ENCODE measurements at places on chromosomes 3 and 15.

DNA sequence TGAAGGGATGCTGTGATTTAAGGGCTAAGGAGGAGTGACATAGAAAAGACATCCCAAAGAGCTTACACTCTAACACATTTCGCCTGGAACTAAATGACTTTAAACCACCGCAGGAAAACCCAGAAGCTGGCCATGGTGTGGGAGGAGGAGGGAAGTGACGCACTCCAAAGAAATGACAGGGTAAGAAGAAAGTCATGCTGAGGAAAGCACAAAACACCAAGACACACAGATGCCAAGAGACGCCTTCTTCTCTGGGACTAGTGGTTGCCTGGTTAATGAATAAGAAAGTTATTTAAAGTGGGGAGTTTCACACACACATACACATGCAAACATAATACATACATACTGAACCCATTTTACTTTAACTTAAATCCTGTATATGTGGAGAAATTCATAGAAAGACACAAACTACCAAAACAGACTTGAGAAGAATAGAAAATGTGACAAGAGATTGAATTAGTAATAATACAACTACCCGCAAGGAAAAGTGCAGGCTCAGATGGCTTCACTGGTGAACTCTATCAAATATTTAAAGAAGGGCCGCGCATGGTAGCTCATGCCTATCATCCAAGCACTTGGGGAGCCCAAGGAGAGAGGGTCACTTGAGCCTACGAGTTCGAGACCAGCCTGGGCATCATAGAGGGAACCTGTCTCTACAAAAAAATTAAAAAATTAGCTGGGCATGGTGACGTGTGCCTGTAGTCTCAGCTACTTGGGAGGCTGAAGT, 125.5 kb downstream of the NSMCE3 start:
- DNase-seq = no peak

DNA sequence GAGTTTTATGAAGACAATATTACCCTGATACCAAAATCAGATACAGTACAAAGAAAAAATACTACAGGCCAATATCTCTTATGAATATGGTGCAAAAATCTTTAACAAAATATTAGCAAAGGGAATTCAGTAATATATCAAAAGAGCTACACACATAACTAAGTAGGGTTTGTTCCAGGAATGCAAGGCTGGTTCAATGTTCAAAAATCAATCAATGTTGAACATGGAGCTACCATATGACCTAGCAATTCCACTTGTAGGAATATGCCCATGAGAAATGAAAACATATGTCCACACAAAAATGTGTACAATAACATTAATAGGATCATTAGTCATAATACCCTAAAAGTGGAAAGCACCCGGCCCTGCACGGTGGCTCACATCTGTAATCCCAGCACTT, 7.8 kb downstream of the OCA2 start:
- no peak for DNase-seq

- DNase-seq = no peak
These were observed 44.2 kb upstream of the ACP3 start for GRCh38 chr3:132273036-132273435.

- no peak for DNase-seq
These were observed 466.4 kb downstream of the DIPK2A start for GRCh38 chr3:144437989-144438388.

DNA sequence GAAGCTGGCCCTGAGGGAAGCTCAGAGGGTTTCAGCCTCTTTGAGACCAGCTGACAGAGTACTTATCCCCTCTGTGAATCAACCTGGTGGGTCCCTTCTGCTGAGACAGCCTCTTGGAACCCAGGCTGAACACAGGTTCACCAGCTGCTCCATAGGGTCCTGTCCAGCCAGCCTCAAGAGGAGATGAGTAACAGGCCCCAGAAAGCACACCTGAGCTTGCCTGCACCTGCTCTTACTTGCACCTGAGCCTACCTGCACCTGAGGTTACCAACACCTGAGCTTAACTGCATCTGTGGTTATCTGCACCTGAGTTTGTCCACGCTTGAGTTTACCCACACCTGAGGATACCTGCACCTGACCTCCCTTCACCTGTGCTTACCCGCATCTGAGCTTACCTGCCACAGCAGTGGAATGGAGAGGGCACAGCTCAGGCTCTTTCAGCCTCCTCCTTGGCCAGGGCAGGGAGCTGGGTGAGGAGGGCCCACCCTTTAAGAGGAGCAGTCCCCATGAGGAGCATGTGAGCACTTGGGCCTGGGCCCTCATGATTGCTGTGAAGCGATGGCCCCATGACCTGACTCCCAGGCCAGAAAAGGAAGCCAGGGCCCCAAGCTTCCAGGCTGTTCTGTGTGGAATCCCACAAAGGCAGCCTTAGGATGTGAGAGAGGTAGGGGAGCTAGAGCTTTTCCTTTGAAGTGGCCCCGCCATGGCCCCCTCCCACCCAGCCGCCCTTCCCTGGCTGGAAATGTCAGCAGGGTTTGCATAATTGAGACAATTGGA, at the start of gene TRPM1:
Gene TRPM1, minus strand, starts transcription at position 464 of the 777 bp plus-strand sequence. CDS start 20,370 bp downstream, outside the sequence.
- no peak for DNase-seq

- DNase-seq = no peak
These were observed 5.5 kb upstream of the ITIH3 start for GRCh38 chr3:52788890-52789745.

DNA sequence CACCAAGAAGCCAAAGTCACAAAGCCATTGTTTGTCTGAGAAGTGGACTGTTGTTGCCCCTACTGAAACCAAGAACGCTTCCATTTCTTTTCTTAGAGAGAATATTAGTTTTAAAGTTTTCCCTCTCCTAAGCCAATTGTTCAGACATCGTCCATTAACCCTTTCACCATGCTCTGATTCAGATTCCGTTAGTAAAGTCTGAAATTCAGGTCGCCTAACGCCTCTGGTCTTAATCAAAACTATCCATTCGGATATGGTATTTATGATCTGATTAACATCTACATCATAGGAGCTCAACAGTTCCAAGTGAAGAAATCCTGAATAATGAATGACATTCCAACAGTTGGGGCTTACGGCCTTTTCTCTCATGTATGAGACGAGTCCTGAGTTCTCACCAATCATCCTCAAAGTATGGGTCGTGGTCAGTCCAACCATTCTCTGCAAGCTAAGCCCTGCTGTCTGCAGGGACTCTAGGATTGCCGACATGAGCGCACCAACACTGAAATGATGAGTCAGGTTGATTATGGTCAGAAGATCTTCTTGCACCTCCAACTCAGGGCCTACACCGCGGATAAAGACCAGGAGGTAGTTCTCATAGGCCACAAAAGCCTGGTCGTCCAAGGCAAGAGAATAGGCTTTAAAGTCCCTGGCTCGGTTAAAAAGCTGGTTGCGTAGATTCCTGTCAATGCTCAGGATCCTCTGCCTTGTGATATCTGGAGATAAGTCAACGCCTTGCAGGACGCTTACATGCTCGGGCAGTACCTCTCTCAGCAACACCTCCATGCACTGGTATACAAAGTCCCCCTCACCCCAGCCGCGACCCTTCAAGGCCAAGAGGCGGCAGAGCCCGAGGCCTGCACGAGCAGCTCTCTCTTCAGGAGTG, 767 bp downstream of the EPM2AIP1 start:
- peak; percentile 34 for DNase-seq

DNA sequence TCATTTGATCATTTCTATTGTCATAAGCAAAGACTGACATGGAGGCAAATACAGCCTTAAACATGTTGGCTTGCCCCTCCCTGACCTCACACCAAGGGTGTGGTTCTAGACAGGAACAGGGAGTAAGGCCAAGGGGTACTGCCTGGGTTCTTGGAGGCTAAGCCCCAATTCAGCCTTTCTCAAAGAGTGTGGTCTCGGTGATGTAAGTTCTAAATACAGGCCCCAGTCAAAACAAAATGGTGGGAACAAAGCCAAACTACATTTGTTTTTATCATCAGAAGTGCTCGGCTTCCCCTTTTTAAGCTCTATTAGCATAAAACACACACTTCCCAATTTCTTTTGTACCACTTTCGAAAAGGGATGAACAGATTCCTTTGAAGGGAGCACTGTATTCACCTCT, 129.5 kb downstream of the ATP8B4 start:
- DNase-seq = no peak

DNA sequence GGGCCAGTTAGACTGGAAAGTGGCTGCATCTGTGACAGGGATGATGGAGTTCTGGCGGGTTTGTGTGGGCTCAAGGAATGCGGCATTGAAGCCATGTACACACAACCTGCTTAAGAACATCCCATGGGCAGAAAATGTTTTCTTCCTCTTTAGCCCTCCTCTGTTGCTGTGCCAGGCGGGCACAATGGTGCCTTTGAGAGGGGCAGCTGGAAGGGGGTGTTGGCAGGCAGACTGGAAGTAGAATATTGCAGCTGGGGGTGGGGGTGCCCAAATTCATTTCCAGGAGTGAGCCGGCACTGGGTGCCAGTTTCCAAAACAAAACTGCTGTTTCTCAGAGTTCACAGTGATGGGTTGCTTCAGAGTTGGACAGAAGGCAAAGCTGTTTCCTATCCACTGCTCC, 91.8 kb upstream of the ETV5 start:
- DNase-seq = no peak

GRCh38 chr3:46900356-46900755, 22.8 kb downstream of the PTH1R start:
- no peak for DNase-seq

DNA sequence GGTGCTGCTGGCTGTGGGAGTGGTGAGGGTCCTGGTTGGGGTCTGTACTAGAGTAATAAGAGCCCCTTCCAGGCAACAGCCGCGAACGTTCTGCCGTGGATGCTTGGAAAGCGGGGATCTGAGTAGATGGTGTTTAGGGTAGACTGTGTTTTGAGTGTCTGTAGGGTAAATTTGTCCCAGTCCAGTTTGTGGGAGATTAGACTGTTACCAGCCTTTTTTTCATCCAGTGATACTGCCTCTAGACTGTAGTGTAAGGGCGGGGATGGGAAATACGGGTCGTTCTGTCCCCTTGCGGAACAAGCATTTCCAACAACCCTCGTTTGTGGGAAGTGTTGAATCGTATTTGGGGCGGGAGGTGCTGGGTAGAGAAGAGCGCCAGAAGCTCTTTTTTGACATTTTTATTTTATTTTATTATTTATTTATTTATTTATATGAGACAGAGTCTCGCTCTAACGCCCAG, 424 bp downstream of the HAUS2 start:
- DNase-seq = peak; percentile 26

- peak; percentile 36 for DNase-seq
These were observed 16.5 kb upstream of the MUSTN1 start for GRCh38 chr3:52851348-52851747.

- no peak for DNase-seq
These were observed 169.8 kb upstream of the ROBO1 start for GRCh38 chr3:79937567-79937966.

DNA sequence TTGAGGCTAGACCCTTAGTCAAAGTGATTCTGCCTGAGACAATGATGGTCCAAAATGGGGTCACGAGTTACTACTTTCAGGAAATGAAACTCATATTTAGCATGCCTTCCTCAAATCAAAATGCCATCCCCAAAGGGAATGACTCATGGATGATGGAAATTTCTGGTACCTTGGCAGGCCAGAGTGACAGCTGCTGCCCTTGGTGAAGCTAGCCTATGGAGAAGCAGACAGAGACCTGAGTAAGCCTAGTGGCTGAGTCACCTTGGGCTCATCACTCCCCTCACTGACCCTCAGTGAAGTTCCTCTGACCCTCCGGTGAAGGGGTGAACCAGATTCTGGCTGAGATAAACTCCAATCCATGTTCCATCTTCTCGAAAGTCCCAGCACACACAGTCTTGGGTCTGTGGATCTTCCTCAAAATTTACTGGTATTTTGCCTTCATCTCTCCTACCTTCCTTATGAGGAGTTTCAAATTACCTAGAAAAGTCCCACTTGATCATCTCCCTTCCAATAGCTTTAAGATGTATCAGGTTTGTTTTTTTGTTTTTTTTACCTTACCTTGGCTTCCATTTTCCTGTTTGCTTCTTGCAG, 54.5 kb upstream of the ABHD17C start:
- DNase-seq = no peak

- no peak for DNase-seq
These were observed 53.5 kb downstream of the BFSP2 start for GRCh38 chr3:133453383-133453782.

- DNase-seq = no peak
These were observed 174.7 kb upstream of the TPM1 start for GRCh38 chr15:62867844-62868243.

Measured in activated CD4-positive, alpha-beta T cell treated with anti-CD3 and anti-CD28 coated beads for 48 hours (primary cell).